ENCODE measurements at places on chromosomes 16 and 17. TPM values are rescaled to one million over a fixed set of nuclear protein-coding genes. Genes with fewer than 3 reads are reported as not detected.

The MMD gene
- 1.1 TPM for total RNA-seq

The FSCN2 gene
- 1.8 TPM for total RNA-seq

The OR4D1 gene
- total RNA-seq, result not detected

The IFI35 gene
- total RNA-seq, result 43.0 TPM

- DNase-seq, result no peak
Measured at GRCh38 chr17:10812674-10813073, 8.8 kb upstream of the TMEM238L start.

- peak; percentile 74 for DNase-seq
Measured at GRCh38 chr17:41496803-41497484, 7.2 kb upstream of the KRT36 start.

GRCh38 chr16:68711421-68712139 is 25.5 kb upstream of the CDH1 start:
- no peak for DNase-seq

GRCh38 chr16:9411426-9411825 is 320.0 kb downstream of the HAPSTR1 start:
- no peak for DNase-seq

- no peak for DNase-seq
Measured at GRCh38 chr16:5590416-5590815, 492.8 kb upstream of the EEF2KMT start.

DNA sequence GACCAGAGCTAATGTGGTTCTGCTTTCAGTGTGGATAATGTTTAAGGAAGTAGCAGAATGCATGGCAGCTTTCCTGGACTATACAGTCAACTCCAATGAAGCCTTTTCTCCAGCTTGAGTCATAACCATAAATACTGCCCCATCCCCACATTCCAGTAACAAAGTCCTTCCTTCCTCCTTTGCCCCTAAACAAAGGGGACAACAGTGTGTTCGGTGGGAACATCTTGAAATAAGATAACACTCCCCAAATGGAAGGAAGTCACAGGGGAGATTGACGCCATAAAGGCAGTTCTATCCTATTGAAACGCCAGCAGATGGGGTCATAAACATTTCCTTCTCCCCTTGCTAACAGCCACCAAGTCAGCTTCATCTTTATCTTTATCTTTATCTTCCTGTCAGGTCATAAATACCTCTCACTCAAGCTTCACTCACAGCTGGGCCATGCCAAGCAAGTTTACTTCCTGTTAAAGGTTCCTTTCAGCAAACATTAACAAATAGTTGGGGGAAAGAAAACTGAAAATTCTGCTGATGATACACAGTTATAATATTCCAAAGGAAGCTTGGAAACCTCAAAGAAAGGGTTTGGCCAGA is 136.7 kb downstream of the SNX11 start:
- no peak for DNase-seq
